ENCODE measurements at places on chromosomes 5 and 9.

DNA sequence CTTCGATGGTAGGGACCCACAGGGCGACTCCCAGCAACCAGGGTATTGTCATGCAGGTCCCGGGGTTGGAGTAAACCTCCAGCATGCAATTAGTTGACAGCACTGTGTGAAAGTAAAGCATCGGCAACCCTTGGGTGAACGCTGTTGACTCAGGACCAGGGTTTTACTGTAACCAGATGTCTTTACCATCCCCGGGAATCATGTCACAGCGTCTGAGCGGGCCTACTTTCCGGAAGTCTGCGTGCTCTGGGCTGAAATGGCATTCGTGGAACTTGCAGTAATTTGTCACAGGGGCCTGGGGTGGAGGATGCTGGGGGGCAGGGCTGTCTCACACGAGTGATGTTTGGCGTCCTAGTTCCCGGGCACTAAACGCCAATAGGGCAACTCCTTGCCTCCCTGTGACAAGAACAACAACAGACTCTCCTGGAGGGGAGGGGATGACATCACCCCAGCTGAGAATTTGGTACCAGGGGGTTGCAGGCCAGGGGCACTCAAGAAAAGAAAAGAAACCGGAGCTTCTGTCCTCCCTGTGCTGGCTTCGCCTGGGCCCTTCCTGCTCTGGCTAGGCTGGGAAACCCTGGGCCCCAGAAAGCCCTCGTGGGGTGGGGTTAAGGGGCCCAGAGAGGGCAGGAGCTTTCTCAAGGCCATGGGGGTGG lies 10.1 kb upstream of the UBAC1 start:
- DNase-seq, result peak; percentile 38

GRCh38 chr9:30944225-30944569 lies 1440.2 kb upstream of the ACO1 start:
- no peak for DNase-seq

DNA sequence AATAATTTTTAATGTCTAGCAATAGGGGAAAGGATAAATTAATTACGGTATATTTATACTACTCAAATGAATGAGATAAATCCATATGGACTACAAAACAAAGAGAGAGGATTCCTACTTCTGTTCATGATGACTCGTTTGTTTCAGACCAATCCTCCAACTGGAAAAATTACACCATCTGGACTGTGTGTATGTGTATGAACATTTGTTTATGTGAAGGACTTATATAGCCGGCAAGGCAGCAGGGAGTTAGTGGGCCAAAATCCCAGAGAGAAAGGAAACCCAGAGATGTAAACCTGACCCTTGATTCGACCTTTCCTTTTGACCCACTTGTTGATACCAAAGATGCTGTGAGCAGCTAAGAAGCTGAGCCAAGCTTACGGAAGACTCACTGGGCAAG lies 20.1 kb downstream of the PDE6A start:
- no peak for DNase-seq

GRCh38 chr5:72478276-72478675 lies 28.9 kb downstream of the ZNF366 start:
- DNase-seq, result no peak

- DNase-seq, result peak; percentile 19
Measured at GRCh38 chr5:126139773-126140172, 283.4 kb upstream of the GRAMD2B start.

DNA sequence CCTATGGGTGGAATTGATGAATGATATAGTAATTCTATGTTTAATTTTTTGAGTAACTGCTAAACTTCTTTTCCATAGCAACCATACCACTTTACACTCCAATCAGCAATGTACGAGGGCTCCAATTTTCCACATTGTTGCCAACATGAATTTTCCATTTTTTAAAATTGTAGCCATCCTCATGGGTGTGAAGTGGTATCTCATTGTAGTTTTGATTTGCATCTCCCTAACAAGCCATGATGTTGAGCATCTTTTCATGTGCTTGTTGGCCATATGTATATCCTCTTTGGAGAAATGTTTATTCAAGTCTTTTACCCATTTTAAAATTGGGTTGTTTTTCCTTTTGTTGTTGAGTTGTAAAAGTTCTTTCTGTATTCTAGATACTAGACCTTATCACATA lies 48.9 kb downstream of the TMOD1 start:
- DNase-seq, result no peak
